ENCODE measurements at places on chromosomes 2 and 18.

DNA sequence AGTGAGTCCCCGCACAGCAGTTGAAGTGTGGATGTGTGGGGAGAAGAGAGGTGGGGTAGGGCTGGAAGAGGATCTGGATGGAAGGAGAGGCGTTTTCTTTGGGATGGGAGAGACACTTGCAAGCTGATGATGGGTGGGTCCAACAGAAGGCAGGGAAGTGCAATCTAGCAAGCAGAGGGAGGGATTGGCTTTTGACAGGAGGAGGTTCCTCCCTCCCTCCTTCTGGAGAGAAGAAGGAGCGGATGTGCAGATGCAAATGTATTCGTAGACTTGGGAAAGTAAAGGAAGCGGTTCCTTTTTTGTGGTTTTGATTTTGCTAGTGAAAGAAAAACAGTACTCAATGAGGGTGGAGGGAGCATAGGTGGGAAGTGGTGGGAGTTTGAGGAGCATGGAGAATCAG lies 48.9 kb downstream of the LAMA3 start:
- no peak for DNase-seq

DNA sequence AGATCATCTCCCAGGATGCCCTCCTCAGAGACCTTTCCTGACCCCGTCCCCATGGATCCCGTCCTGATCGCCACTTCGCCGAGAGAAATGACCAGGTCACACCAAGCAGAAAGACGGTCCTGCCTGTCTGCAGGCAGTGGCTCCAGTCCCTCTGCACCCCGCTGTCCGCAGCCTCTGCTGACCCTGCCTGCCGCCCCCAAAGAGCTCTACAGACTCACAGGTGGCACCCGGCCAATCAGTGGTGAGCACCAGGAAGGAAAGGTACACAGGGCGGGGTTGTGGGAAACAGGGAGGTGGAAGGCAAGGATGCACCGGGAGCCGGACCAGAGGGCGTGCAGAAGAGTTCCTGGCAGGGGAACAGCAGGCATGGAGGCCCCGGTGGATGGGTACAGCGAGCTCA lies 94.8 kb downstream of the NDUFA10 start:
- DNase-seq: no peak

DNA sequence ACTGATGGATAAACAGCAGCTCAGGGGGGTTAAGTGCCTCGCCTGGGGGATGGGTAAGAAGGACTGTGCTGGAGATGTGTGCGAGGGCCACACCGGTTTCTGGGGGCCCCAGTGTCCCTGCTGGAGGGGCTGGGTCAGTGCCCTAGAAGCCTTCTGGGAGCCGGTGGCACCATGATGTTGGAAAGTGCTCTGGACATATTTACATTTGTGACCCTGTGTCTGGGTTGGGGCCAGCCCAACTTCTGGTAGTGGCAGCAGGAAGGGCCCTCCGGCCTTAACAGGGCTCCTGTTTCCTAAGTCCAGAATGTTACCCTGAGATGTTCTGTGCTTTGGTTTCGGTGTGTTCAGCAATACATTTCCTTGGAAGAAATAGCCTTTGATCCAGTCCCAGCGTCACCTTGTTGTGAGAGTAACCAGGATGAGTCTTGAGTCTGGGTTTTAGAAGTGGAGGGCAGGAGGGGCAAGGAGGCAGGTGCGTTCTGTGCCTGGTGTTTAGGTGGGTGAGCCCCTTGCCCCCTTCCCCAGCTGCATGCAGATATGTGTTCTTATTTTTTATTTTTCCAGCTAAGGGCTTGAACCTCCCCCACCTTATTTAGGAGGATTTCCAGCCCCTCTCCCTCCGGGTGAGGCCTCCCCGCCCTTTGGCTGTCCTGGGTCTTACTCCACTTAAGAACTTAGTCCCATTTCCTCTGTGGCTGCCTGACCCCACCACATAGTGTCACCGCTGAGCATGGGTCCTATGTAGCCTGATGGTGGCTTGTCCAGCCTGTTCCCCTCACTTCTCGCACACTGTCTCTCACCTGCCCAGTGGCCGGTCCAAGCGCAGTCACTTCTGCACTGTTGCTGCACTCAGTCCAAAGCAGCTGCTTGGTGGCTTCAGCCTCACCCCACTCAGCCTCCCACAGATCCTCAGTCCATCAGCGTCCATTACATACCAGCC lies 132.7 kb upstream of the HS6ST1 start:
- DNase-seq: no peak

GRCh38 chr18:51833850-51834249 lies 506.1 kb upstream of the DCC start:
- DNase-seq: no peak

DNA sequence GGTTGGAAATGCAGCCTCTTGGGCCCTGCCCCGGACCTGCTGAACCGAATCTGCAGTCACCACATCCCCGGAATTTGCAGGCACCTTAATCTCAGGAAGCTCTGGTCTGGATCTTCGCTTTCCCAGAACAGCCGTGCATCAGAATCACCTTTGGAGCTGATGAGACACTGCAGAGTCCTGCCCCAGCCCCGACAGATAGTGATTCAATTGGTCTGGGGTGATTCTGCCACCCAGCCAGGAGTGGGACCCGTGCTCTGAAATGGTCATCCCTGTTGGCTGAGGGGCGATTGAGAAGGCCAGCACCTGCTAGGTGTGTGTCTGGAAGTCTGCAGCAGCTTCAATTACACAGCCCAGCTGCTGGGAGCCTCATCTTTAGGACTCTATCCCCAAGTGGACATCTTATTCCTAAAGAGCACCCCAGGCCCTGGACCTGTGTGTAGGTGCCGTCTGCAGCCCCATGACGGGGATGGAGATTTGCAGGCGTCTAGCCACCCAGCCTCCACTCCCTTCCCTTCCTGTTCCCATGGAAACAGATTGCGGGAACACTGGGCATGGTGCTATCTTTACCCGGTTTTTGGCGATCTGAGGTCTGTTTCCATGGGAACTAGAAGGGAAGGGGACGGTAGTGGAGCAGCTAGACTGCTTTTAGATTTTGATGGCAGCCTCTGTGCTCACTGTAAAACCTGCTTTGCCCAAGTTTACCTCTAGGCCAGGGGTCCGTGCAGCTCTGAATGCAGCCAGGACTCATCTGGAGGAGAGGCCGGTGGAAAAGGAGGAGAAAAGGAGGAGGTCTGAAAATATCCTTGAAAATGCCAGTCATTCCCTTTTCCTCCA lies 156.1 kb downstream of the LDLRAD4 start:
- DNase-seq: peak; percentile 61

GRCh38 chr2:100964222-100964621 lies 37.9 kb upstream of the RPL31 start:
- no peak for DNase-seq

Measured in dermis blood vessel endothelial cell (primary cell).